Suppressor macrophage treated with lipopolysaccharide for 1 hour (primary cell): ENCODE measurements at places on chromosomes 2 and 18.

GRCh38 chr2:144217853-144218633 is 301.9 kb downstream of the ZEB2 start:
- DNase-seq, result no peak

GRCh38 chr2:187906021-187906420 is 351.8 kb upstream of the TFPI start:
- no peak for DNase-seq

- DNase-seq, result no peak
These were observed 752 bp upstream of the CYTIP start for GRCh38 chr2:157444641-157445040.

DNA sequence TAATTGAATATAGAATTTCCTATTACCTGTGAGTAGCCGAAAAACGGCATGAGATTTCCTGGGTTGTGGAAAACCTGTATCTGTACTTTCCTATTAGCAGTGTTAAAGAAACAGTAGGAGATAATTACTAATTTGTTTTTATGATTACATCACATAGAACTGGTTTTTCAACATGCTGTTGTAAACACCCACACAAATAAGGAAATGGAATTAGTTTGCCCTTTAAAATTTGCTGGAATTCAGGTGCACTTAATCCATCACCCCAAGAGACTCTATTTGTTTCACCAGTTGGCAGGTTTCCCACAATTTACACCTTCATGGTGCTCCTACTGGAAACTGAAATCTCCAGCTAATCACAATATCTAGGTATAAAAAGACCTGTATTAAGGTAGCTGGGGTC is 274.1 kb upstream of the SLC8A1 start:
- no peak for DNase-seq

GRCh38 chr2:127577973-127578372 is 42.5 kb downstream of the MYO7B start:
- DNase-seq, result no peak

DNA sequence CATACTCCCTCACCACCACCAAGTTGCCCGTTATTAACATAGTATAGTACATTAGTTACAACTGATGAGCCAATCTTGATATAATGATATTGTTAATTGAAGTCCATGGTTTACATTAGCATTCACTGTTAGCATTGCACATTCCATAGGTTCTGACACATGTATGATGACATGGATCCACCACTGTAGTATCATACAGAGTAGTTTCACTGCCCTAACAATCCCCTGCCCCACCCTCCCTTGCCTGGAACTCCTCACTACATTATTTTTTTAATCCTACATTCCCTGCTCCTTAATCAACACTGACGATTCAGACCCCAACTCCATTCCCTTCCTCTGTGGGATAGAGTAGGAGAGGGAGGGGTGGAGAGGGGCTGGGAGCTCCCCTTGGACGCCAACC is 20.2 kb upstream of the ST3GAL5 start:
- DNase-seq, result no peak

DNA sequence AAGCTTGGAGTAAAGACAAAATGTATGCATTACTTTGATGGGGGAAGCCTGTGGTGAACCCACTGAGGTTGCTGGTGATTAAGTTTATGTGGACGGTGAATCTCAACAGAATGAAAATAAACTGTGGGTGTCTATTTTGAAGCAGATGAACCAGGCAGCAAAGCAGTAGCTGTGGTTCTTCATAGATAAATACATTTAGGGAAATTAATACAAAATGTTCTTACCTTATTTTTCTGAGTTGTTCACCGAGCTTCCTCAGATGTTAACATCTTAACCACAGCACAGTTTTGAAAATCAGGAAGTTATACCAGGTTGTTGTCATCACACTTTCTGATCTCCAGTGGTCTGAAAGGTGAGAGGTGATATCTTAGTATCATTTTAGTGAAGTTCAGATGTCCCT is 53.9 kb downstream of the NCK2 start:
- DNase-seq, result no peak

DNA sequence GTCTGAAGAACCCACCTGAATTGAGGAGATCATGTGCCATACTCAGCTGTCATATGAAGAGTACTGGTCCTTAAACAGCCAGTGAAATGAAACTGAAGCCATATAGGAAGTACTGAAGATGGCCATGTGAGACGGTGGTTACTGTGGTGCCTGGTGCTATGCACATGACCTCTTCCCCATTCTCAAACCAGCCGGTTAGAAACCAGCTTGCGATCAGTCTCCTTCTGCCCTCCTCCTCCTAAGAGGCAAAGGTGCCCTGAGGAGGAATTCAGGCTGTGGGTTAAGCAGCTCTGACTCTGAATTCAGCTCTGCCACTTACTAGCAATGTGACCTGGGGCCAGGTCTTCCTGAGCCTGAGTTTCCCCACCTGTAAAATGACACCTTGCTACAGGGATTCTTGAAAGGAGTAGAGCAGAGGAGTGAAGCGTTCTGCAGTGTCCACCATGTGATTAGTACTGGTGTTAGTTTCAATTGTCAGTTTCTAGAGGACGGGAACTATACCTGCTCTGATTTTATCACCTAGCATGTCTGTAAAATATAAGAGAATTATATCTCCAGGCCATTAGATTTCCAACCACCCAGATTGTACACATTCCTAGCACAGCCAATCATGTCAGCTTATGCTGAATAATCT is 5.1 kb downstream of the FECH start:
- peak; percentile 76 for DNase-seq

DNA sequence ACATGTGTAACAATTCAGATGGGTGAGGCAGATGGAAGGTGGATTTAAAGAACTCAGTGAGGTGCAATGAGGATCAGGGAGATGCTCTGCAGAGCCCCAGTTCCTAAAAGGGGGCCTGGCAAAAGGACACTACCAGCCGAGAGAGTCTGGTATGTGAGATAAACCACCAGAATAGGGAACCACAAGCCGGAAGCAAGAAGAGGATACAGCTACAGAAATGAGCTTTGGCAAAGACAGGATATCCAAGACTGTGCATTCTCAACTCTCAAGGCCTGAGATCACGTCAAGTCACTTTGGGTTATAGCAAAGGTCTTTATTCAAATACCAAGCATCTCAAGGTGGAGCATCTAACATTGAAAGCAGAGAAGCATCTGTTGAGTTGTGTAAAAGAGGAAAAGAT is 293.5 kb downstream of the ARHGAP15 start:
- DNase-seq, result peak; percentile 6
